ENCODE measurements at places on chromosomes 4 and X.

DNA sequence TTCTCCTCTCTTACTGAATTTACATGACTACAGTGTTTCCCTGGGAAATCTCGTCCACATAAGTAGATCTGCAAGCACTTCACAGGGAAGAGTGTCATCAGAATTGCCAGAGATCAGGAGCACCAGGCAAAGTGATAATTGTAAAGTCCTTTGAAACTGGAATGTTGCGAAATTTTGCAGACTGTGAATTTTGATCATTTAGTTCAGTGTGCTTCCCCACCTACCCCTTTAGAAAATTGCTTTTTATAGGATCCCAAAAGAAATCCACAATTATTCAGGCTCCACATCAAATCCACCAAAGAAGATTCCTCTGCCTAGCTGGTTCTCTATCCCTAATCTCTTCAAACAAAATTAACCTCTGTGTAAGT lies 10.2 kb downstream of the PTCHD1 start:
- no peak for DNase-seq

DNA sequence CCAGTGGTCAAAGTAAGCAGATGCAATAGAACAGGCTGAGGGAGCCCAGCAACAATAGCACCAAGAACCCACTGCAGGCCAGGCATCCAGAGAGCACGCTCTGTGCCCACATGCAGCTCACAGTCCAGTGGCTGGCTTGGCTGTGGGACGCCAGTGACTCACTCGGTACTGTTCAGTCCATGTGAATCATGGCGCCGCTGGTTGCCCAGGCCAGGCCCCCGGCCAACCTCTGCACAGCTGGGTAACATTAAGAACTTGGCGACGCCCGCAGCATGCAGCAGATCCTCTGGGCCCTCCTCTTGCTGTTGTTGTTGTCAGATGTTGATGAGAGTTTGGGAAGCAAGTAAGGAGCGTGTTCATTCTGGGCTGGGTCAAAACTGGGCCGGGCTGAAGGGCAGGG lies 60.5 kb downstream of the MSX1 start:
- DNase-seq: no peak

GRCh38 chr4:189870511-189871234 lies 70.0 kb upstream of the FRG1 start:
- no peak for DNase-seq

GRCh38 chrX:138704596-138704995 lies 6.9 kb downstream of the FGF13 start:
- DNase-seq: no peak

DNA sequence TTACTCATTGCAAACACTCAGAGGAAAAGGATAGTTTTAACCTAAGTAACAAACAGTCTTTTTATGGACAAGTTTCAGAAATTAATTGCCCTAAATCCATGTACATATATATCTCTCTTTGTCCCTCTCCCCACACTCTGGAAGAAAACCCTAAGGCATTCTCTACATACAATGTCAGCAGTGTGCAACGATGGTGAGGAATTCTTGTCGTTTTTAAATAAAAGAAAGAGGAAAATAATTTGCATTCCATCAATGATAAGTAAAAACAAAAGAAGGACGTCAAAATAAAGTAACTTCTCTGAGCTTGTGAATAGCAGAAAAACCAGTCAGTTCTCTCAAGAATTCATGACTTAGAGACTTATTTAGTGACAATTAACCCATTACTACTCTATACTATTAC lies 550.5 kb upstream of the DIPK2B start:
- no peak for DNase-seq

DNA sequence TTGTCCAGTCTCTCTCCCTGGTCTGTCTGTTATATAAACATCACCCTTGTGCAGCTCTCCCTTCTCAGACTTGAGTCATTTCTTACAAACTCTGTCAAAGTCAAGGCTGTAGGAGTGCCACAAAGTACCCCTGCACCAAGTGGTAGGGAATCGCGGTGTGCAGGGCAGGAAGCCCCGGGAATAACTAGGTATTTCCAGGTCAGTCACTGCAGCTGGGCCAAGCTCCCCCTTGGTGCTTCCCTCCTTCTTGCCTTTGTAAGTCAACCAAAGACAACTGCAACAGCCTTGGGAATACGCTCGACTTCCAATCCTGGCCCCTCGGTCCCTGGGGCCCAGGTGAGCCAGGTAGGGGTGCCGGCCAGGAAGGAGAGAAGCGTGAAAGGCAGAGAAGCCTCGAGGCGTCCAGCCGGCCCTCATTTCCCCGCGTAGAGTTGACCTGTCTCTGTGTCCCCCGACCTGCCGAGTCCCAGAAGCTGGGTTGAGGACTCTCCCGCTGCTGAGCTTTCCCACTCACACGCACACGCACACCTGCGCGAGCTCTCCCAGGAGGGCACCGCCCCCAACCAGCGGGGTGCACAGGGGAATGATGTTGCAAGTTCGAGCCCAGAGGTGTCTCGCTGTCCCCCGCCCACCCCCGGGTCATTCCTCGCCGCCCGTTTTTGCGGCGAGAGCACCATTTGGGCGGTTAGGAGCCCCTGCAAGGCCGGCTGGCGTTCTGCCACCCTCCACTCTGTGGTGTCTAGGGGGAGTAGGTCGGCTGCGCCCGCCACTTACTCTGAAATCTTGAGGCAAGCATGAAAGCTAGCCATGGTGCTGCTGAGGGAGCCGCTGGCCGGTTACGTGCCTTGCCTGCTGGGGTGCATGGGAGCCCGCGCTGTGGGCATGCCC lies 22.8 kb upstream of the KIAA1210 start:
- DNase-seq: no peak

DNA sequence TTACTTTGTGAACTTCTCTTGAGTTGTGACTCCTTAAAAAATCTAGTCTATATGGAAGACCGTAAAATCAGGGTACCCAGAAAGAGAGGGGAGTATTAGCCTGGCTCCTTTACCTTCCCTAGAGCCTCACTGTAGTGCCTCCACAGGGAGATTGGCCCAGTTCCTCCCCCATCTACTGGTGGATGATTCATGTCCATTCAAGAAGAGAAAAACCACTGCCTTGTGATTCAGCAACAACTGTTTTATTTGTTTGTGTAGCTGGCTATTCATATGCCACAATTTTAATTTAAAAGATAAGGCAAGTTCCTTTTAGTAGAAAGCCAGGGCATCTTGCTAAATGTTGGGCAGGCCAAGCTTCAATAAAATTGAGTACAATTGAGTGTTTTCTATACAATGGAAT lies 221.8 kb upstream of the KCNIP4 start:
- no peak for DNase-seq

GRCh38 chr4:125393825-125394224 lies 79.1 kb downstream of the FAT4 start:
- DNase-seq: no peak

DNA sequence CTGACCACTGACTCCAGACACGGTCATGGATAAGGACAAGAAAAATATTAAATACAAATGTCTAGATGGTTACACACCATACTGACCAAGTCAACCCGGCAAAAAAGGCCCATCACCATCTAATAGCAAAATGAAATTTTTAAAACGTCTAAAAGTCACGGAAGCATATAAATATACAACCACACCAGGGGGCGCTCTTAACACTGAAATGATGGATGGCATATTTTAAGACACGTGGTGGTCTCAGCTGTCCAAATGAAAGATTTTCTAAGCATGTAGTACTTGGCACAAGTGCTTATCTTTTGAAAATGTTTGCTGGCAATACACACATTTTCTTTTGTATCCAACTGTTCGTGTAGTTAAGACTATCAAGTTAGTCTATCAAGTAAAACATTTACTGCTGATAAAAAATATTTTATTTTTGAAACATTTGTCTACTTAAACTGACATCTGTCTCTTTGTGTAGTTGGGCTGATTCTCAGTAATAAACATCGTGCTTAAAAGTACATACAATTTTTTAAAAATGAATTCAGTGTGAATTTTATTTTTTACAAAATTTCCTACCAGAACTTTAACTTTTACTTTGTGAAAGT lies 64.6 kb downstream of the COX7B2 start:
- DNase-seq: peak; percentile 68

DNA sequence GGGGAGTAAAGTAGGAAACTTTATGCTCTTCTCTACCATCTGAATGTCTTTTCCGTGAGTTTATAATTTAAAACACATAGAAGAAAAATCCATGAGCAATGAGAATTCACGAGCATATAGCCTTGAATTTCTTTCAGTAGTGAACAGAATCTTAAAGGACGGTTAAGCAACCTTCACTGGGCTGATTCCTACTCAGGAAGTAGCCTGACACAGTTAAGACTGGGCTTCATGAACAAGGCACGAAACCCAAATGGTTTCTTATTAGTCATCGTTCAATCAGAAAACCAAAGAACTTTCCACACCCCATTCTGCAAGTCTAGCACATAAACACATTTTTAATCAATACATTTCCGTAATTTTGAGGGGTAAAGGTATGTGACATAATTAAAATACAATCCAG lies 95.8 kb downstream of the SH3KBP1 start:
- DNase-seq: no peak

GRCh38 chr4:68348577-68348976 lies 1.3 kb downstream of the YTHDC1 start:
- DNase-seq: no peak

- DNase-seq: no peak
Measured at GRCh38 chrX:12011075-12011474, 127.2 kb upstream of the FRMPD4 start.

DNA sequence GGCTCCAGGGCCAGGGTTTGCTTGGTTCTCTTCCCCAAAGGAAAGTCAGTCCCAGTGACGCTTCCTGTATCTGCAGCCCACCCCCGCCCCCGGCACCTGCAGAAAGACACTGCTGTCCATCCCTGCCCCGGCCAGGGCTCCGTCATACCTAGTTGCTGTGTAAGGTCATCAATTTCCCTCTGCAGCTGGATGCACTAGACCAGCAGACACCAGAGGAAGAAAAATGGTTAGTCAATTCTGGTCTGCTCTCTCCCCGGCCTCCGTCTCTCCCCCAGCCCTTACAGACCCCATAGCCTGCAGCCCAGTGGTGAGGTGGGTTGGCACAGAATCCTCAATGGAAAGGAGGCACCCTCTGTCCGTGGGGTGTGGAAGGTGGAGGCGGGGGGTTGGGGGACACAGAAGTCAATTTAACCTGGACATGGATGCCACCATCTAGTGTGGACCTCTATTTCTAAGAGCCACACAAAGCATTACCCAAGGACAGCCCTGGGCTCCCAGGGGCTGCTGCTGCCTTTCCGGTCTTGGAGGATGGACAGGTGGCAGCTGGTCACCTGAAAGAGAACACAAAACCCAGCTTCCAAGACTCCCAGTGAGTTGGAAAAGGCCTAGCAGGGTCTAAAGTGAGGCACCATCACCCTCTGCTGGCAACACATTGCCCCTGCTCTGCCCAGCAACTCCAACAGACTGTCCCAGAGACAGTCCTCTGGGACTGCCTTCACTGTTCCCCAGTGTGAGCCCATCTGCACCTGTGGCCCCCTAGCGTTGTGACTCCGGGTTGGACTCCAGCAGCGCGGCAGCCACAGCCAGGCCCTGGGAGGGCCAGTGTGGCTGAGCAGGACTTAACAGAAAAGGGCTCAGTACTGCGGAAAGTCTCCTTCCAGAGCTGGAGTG lies 40.2 kb upstream of the NHSL2 start:
- DNase-seq: no peak

- DNase-seq: no peak
Measured at GRCh38 chrX:153469811-153470410, 465 bp downstream of the HAUS7 start.

GRCh38 chrX:45007598-45007997 lies 134.6 kb downstream of the KDM6A start:
- no peak for DNase-seq

- DNase-seq: no peak
Measured at GRCh38 chr4:83139514-83140156, 25.1 kb upstream of the PLAC8 start.

GRCh38 chr4:87321888-87322287 lies 794 bp downstream of the HSD17B13 start:
- DNase-seq: no peak

DNA sequence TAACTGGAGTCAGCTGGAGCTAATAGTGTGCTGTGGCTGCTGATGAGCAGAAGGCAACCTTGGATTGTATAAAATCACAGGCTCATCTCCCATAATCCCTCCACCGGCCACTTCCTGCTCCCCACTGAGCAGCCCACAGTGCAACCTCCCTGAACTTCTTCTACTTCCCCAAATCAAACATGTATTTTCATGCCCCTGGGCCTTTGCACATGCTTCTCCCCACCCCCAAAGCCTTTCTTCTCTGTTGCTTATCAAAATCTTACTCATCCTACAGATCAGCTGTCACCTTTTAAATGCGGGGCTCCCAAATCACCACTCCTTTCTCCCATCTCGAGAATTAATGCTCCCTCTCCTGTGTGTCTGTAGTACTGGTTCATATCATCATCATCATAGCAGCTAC lies 35.8 kb downstream of the RHOH start:
- no peak for DNase-seq

DNA sequence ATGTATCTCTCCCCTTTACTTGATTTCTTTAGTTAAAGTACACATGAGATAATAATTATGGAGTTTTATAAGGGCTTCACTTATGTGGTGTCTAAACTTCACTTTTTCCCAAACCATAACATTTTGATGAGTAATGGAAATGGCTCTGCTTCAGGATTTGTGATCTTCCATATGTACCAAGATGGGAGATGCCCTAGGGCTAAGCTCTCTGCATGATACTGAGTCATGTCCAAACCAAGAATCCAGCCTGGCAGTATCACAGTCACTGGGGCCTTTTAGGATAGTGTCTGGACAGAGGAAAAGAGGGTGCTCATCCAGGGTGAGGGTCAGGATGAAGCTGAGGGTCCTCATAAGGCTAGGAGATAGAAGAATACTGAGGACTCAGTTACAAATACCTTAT lies 47.9 kb upstream of the PAGE3 start:
- no peak for DNase-seq

GRCh38 chr4:3878678-3879077 lies 112.5 kb downstream of the ADRA2C start:
- DNase-seq: no peak

GRCh38 chr4:102493794-102494193 lies 7.4 kb upstream of the NFKB1 start:
- DNase-seq: no peak

- DNase-seq: no peak
Measured at GRCh38 chrX:78493180-78493579, 165.8 kb upstream of the CYSLTR1 start.

DNA sequence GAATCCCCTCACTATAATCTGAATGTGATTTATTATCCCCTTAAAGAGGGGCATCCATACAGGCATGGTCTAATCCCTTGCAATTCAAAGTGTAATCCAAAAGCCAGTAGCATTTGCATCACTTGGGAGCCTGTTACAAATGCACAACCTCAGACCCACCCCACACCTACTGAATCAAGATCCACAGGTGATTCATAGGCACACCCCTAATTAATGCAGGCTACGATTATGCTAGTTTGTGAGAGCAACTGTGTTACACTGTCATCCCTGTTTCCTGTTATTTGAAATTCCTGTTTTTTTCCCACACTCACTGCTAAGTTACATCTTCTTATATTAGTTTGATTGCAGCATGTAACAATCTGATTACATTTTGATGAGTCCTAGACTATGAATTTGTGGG lies 120.0 kb downstream of the RAB28 start:
- no peak for DNase-seq

DNA sequence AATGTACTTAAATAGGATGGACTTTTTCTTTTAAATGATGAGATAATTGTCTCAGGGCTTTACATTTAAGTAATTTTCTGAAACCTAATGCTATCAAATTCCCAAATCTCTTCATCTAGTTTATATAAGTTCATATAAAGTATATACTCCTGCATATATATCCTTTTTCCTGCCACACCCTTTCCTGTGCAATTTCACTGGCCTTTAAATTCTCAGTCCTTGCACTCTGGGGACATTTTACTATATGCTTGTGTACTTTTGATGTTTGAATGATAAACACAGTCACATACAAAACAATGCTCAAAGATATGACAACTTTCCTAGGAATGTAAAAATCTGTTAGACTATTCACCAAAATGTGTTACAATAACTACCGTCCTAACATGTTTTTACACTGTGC lies 60.1 kb downstream of the NDST4 start:
- no peak for DNase-seq
